ENCODE measurements at places on chromosomes 4 and X.
A peak's percentile ranks its signal among the peaks of the same experiment; 100 is the strongest.

- DNase-seq, result no peak
Observed at GRCh38 chr4:47543331-47543730, 58.3 kb downstream of the ATP10D start.

DNA sequence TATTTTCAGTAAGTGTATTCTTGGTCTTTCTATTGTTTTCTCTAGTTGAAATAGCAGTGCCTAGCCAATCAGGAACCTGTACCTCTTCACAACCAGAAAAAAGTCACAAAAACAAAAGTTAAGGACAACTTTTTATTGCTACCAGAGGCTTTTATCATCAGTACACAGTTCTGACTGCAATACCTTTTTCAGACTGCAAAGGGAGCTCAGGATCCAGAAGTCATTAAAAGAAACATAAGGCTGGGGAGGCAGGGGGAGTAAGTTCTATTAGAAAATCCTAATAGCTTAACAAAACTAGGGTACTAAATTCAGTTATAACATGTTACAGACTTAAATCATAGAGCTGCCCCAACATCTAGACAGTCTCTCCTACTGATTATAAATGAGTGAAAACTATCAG is 28.8 kb downstream of the CCNI start:
- DNase-seq, result peak; percentile 31

GRCh38 chr4:8835521-8836365 is 35.9 kb downstream of the HMX1 start:
- DNase-seq, result no peak

GRCh38 chr4:152258391-152258790 is 277.5 kb downstream of the FBXW7 start:
- DNase-seq, result no peak

DNA sequence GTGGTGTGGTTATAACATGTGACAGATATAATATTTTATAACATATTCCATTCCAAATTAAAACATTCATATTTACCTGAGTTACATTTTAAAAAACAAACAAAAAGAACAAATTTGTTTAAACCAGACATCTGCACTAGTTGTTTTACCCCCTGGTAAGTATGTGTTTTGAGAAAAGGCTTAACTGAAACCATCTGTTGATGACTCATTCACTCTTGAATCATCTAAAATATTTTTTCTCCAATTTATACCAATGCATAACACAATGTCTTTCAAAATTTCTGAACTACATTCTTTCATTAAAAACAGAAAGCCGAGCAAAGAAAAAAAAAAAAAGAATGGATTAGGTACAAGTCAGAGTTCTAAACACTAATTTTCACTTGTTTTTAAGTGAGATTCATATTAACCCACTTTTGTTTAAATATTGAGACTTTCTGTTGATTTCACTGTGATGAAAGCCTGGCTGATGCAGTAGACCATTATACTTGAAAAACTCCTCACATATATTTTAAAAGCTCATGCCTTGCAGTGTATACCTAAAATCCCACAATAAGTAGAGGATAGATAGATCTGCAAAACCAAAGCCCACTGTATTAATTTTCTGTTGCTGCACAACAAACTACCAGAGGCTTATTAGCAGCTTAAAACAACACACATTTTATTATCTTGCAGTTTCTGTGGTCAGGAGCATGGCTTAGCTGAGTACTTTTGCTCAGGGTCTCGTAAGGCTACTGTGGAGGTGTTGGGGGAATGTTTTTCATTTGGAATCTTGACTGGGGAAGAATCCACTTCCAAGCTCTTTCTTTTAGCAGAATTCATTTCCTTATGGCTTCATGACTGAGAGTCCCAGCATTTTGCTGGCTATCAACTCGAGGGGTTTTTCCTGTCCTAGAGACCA is 221.5 kb downstream of the PCDH18 start:
- no peak for DNase-seq

DNA sequence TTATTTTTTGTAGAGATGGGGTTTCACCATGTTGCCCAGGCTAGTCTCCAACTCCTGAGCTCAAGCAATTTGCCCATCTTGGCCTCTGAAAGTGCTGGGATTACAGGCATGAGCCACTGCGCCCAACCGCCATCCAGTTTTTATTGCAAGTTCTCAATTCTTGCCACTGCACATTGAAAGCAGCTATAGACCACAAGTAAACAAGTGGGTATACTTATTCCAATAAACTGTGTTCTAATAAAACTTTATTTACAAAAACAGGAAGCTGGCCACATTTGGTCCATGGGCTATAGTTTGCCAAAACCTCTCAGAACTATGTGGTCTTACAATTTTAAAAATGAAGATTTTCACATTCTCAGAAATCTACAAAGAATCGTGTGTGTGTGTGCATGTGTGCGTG is 313.6 kb upstream of the RASGEF1B start:
- DNase-seq, result no peak

- no peak for DNase-seq
Observed at GRCh38 chrX:102599951-102600579, 750 bp downstream of the ARMCX5 start.

DNA sequence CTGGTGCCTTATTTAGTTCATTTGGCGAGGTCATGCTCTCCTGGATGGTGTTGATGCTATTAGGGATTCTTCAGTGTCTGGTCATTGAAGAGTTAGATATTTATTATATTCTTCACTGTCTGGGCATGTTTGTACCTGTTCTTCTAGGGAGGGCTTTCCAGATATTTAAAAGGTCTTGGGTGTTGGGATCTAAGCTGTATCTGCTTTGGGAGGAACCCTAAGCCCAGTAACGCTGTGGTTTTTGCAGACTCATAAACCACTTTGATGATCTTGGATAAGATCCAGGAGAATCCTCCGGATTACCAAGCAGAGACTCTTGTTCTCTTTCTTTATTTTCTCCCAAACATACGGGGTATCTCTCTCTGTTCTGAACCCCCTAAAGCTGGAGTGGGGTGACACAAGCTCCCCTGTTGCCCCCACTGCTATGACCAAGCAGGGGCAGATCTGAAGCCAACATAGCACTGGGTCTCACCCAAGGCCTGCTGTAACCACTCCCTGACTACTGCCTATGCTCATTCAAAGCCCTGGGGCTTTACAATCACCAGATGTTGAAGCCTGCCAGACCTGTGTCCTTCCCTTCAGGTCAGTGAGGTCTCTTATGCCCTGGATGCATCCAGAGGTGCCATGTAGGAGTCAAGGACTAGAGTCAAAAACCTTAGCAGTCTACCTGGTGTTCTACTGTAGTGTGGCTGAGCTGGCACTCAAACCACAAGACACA is 187.6 kb downstream of the GUCY2F start:
- no peak for DNase-seq

DNA sequence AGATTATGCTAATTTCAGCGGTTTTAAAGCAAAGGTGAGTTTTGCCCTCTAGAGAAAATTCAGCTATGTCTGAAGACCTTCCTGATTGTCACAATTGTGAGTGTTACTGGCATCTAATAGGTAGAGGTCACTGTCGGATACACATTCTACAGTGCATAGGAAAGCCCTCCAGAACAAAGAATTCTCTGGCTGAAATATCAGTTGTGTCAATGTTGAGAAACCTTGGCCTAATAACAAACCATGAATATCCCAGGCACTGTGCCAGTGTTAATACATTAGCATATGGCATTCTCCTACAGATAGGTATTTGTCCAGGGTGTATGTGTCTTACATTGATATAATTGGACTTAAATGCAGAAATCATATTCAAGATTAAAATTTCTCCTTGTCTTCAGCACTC is 294.3 kb downstream of the FSTL5 start:
- DNase-seq, result no peak

- no peak for DNase-seq
Observed at GRCh38 chr4:173093361-173093760, 75.2 kb upstream of the GALNT7 start.

DNA sequence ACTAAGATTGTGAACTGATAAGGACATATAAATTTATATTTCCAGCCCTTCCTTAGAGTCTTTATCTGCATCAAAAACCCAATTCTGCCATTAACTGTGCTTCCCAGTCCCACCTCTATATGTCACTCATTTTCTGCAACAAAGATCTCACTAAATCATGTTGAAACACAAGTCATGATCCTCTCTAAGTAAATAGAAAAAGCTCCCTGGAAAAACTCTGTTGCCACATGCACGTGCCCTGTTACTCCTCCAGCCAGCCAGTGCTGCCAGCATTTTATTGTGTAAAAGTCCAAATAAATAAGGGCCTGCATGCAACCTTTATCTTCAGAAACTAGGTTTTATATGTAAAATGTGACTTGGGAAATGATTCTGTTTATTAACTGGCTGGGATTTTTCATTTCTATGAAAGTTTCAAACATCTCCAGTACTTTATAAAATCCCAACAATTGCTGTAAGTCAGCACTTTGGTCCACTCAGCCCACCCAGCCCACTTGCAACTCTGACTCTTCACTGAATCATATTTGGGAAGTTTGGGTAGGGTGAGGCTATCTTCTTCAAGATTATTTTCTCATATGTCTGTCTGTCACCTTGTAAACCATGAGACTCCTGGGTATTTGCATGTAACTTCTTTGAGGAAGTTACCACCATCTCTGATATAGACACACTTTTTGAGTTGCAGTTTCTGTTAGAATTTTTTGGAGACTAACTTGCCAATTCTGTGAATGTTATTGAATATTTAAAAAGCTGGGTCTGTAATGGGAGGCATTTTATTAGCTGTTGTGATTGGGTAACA is 40.0 kb upstream of the SMARCA5 start:
- no peak for DNase-seq

- no peak for DNase-seq
Observed at GRCh38 chr4:129218897-129219296, 122.9 kb downstream of the C4orf33 start.

DNA sequence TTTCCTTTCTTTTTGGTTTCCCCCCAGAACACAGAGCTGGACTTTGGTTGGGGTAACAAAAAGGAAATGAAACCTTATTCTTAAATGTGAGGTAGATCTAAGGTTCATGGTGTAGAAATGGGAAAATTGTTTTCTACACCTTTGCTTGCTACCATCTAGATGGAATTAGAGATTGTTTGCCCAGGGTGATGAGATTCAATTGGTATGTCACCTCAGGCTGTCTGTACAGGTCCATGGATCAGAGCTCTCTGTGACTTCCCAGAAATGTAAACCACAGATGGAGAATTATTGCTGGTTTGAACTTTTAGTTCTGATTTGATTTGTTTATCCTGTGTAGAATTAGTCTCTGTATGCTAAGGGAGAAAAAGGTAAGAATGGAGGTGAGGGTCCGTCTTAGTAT is 146.7 kb downstream of the PCDH7 start:
- DNase-seq, result no peak

DNA sequence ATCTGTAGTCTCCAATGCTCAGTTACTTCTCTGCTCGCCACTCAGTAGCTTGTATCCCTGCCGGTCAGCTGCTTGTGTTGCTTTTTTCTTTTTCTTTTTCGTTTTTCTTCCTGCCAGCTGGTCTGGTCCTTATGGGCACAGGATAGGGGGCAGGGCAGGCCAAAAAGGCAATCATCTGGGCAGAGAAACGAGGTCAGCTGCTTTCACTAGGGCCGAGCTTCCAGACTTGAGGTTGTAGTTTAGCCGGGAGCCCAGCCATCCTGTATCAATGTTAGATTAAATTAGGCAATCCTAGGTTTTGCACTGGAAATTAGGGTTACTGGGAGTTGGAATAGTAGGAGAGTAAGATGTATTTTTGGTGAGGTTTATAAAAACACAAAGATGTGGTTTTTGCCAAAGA is 3.4 kb downstream of the ARSF start:
- no peak for DNase-seq

DNA sequence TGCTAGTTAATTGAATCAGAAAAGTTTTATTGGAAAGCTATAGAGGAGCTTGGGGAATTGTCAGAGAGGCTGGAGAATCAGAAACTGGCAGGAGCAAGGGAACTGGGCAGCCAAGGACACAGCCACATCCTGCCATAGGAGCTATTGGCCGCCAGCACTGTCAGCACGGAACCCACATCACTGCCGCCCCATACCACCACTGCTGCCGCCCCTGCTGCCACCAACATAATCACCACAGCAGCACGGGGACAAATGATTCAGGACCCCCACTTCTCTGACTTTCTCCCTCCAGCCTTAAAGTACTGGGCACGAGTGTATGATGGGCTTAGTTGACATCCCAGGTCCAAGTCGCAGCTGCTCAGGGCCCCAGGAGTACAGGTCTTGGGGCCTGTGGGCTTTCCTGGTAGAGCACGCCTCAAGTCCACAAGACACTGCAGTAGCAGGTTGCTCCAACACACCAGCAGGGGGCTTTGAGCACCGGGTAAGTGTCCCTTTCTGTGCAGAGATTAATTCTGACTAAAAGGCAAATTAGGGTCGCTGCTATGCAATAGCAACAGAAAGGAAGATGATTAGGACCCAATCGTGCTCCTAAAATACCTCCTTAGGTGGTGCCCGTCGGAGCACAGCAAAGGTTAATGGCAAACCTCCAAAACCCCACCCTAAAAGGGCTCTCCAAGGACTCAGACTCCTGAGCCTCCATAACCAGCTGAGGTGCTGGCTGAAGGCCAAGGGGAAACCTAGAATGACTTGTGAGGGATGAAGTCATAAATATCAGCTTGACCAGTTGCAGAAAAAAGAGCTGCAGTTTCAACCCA is 6.9 kb downstream of the PJA1 start:
- DNase-seq, result peak; percentile 53

DNA sequence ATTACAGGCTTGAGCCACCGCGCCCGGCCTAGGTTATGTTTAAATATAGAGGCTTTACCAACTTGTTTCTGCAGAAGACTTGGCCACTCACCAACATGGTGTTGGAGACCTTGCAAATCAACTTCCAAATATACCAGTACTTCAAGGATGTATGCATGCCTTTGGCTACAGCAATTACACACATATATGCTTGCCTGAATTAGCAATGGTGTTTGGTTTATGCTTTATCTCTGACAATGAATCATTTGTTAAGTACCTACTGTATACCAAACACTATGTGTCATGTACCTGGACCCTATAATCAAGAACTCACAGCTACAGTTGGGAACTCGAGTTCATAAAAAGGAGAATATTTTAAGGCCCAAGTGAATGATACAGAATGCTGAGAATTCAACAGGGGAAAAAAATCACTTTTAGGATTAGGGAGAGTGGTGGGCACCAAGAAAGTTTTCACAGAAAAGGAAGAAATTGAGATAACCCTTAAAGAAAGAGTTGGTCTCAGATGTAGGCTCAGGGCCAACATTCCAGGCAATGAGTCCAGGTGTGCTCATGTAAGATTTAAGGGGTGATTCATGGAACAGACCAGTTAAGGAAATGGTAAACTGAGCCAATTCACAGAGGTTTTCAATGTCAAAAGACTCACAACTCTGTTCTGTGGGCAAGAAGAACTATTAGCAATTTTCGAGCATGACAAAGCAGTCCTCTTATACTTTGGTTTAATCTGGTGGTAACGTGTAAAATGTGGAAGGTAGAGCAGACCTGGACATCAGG is 98.9 kb downstream of the BCOR start:
- no peak for DNase-seq

DNA sequence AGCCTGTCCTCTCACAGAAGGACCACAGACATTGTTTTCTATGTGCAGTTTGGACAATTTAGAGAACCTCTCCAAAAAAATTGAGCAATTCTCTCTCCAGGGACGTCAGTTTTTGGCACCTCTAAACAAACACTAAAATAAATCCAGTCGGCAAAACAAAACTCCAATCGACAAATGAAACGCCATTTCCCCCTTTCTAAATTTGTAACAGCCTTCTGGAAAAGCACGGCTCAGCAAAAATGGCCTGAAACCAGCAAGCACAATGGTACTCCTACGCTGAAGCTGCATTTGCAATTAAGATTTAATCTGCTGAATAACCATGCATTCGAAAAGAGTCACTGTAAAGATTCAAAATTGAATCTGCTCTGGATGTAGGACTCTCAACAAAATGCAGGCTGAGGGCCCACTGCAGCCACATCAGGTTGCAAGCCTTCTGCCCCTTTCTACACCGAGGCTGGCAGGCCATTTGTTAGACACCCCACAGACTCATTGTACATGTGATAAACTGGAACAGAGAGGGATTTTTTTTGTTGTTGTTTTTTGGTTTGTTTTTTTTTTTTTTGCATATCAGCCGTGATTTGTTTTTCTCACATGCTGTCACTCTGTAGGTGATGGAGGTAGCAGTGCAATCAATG is 79.9 kb upstream of the MAP3K15 start:
- DNase-seq, result peak; percentile 30
